ENCODE measurements at places on chromosomes 16 and 17.

GRCh38 chr17:29169806-29170591 is 10.2 kb downstream of the MYO18A start:
- no peak for DNase-seq

DNA sequence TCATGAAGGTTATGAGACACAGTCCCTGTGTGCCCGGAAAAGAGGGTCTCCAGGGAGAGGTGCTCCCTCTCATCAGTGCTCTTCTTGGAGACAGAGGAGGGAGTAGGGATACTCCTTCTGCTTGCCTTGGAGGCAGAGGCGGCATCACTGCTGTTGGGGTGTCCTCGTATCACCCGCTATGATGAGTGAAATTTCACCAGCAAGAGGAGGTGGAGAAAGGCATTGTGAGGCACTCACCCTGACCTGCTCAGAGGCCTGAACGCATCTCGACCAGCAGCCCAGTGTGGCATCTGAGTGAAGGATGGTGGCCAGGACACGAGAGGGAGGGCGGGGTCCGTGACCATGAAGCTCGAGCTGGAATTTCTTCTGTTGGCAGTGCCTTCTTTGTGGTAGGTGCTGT is 222.1 kb upstream of the CHMP6 start:
- DNase-seq = no peak

GRCh38 chr16:67022531-67023214 is 6.3 kb upstream of the CBFB start:
- no peak for DNase-seq

GRCh38 chr16:31402687-31403086 is 9.6 kb downstream of the ITGAD start:
- no peak for DNase-seq

GRCh38 chr17:72092710-72093322 is 28.0 kb upstream of the SOX9 start:
- no peak for DNase-seq

DNA sequence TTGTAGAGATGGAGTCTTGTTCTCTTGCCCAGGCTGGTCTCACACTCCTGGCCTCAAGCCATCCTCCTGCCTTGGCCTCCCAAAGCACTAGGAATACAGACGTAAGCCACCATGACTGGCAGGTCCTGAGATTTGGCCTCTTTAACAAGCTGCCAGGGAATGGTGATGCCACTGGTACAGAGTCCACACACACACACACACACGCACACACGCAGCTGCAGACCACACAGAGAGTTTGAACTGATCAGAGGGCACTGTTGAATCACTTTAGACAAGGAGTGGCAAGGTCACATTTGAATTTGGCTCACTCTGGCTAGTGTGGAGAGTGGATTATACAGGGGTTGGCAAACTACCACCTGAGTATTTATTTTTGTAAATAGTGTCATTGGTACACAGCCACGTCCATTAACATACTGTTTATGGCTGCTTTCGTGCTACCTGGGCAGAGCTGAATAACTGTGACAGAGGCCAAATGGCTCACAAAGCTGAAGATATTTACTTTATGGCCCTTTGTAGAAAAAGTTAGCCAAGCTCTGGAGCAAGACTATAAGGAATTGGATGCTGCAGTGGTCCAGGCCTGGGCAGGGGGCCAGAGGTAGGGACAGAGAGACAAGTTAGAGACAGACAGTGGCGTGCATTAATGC is 9.9 kb downstream of the ITPRIPL2 start:
- no peak for DNase-seq

- no peak for DNase-seq
These were observed 75.5 kb downstream of the MYH10 start for GRCh38 chr17:8555062-8555461.

DNA sequence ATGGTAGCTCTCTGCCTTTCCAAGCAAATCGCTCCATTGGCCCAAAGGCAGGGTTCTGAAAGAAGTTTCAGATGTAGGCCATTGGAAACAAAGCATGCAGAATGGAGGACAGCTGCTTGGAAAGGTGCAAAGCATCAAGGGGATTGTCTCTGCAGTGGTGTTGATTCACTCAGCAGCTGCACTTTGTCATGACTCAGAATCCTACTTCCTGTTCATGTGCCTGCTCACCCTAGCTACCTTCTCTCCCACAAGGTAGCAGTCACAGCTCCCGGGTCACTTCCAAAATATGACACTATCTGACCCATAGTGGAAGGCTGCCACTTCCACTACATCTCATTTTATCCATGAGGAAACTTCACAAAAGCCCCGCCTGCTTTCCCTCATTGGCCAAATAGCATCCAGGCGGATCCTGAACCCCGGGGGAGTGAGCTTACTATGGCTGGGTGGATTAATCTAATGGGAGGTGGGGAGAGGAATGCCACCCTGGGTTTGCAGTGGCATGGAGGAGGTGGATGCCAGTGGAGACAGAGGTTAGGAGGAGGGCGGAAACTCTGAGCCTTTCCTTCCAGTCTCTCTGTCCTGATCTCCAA is 74.7 kb upstream of the NKD1 start:
- DNase-seq = no peak

GRCh38 chr17:58480090-58480489 is 8.1 kb downstream of the HSF5 start:
- no peak for DNase-seq

DNA sequence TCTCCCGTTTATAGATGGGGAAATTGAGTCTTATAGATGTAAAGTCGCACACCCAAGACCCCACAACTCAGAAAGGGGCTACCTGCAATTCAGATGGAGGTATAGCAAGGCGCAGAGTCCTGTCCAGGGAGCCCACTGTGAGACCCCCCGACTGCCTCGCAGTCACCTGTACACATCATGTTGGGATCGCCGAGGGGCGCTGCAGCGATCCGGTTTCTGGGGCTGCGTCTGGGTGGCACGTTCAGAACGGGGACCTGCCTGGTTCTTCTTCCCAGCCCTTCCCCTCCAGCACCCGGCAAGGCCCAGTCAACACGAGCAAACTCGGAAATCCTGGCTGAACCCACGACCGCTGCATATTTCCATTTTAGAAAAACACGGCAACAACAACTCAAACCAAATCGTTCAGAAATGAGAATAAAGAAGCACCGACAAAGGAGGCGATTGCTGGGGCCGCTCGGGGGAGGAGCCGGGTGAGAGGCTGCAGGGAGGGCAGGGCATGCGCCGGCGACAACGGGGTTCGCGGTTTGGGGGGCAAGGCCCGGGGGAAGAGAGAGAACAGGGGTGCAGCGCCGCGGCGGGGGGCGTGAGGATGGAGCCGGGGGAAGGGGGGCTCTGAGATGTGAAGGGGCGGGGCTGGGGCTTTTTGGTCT is 643 bp downstream of the HSDL1 start:
- no peak for DNase-seq

GRCh38 chr17:34413443-34414119 is 50.5 kb upstream of the CCL1 start:
- no peak for DNase-seq

GRCh38 chr17:40158438-40159013 is 18.2 kb downstream of the CASC3 start:
- no peak for DNase-seq

DNA sequence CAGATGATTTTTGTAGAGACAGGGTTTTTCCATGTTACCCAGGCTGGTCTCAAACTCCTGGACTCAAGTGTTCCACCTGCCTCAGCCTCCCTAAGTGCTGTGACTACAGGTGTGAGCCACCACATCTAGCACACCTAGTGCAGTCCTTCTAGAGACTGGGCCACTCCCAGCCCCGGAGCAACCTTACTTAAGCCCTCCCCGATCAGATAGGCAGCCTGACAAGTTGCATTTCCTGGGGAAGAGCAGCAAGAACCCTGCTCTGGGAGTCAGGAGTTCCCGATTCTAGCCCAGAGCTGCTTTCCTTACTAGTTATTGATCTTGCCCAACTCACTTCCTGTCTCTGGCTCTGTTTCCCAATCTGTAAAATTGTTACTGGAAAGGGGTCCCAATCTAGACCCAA is 7.0 kb upstream of the NAGLU start:
- DNase-seq = no peak

DNA sequence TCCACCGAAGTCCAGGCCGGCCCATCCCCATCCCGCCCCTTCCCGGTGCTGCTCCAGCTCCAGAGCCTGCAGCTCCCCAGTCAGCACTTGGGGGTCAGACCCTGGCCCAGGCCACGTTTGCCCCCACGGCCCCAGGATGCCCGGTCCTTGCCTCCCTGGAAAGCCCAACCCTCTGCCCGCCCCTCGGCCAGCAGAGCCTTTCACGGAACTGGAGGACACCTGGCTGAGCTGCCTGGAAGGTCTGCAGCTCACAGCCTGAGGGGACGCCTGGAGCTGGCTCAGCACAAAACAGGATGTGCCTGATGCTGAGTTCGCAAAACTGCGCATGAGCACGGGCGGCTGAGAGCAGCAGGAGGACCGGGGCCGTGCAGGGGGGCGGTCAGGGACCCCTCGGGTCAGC is 29.7 kb upstream of the SSTR5 start:
- DNase-seq = no peak

DNA sequence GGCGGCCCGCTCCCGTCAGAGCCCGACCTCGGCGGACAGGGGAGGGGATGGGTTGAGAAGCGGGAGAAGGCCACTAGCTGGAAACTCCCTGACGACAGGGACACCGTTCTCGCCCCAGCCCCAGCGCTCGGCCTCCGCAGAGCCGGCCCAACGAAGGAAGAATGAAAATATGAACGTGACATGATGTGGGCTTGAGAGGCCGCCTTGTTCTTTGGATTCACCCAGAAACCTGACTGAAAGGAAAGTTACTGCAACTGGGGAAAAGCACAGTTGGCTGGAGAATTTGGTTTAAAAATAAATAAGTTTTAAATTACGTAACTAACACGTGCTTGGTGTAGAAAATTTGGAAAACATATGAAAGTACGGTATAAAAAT is 21.1 kb downstream of the NPTX1 start:
- DNase-seq = no peak

DNA sequence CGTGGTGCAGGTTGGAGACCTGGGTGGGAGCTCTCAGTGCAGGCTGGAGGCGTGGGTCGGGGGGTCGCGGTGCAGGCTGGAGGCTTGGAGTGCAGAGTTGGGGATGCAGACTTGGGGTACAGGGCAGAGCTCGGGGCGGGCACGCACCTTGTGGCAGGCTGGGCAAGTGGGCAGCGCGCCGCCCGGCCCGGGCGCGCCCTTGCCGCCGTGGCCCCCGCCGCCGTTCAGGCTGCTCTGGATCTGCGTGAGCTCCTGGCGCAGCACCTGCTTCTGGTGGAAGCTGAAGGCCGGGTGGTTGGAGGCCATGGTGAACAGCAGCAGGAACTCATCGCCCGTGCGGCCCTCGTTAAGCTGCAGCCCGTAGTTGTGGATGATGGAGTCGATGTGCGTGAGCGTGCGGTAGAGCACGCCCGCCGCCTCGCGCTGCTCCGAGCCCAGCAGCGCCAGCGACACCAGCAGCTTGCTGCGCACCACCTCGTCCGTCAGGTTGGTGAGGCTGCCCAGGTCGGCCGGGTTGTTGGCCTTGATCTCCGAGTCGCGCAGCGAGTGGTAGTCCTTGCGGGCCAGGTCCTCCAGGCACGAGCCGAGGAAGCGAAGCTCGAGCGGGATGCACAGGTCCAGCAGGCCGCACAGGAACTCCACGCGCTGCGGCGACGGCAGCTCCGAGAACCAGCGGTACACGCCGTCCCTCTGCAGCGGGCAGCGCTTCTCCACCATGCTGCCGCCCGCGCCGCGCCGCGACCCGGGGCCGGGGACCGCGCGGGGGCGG is 1.1 kb downstream of the ZCCHC14 start:
- no peak for DNase-seq

DNA sequence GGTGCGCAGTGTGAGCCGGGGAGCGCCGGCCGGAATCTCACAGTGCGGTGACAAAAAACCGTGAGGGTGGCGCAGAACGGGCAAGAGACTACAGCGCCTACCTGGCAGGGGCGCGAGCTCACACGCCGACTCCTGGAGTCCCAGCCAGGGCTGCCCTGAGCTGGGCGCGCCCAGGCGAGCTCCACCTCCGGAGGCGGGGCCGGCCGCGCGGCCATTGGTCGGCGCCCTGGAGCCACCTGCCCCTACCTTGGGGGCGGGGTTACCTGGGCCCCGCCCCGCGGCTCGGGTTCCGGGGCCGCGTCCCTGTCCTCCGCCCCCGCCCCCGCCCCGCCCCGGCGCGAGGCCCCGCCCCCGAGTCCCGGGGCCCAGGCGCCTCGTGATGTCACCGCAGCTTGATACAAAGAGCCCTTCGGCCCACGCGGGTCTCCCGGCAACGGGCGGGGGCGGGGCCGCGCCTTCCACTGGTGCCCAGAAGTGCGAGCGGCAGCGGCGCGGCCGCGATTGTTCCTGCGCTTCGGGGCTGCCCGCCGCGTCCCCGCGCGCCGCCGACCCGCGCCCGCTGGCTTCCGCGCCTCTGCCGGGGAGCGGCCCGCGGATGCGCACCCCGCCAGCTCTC is 96.3 kb downstream of the RAB11FIP4 start:
- DNase-seq = no peak

- no peak for DNase-seq
These were observed 383.2 kb upstream of the CCL2 start for GRCh38 chr17:33871720-33872540.

DNA sequence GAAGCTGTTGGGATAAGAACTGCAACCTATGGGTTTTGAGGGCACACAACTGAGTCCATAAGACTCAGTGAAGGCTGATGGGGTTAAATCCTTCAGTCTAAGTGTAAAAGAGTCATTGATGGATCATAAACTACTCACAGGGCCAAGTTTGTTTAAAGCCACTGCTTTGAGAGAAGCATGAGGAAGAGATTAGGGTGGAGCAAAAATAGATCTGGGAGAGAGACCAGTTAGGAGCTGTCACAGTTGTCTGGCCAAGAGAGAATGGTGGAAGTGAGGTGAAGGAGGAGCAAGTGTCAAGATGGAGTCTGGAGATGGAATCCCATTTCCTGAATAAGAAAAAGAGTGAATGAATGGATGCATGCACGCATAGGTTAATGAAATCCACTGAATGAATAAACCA is 379.1 kb upstream of the CDH11 start:
- no peak for DNase-seq

GRCh38 chr17:19383681-19384470 is 3.1 kb downstream of the MFAP4 start:
- no peak for DNase-seq

- no peak for DNase-seq
These were observed 205.0 kb downstream of the RPTOR start for GRCh38 chr17:80749611-80750010.

DNA sequence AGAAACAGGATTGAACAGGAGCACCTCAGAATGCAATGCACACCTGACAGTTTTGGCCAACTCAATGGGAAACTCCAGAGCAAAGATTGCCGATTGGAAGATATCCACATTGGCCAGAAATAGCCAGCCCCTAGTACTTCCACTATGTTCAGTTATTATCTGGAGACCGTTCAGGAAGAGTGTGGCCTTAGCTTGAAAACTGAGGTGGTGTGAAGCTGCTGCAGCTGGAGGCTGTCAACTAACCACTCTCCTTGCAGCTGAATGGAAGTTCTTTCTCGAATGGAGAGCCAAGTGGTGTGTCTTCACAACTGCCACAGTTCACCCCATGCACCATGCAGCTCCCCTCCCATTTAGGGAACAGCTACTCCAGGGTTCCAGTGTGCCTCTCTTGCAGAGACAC is 61.9 kb upstream of the DHX40 start:
- no peak for DNase-seq

GRCh38 chr16:53041320-53042051 is 11.2 kb downstream of the CHD9NB start:
- DNase-seq = peak; percentile 82

- no peak for DNase-seq
These were observed 19.3 kb downstream of the TSPOAP1 start for GRCh38 chr17:58308985-58309917.

- DNase-seq = no peak
These were observed 52.2 kb downstream of the BCAS3 start for GRCh38 chr17:60729854-60730253.

Measured in forelimb muscle (tissue), 1 donor.